GM20000 (cell line): ENCODE measurements at places on chromosomes 6 and 20.
A peak's percentile ranks its signal among the peaks of the same experiment; 100 is the strongest.

DNA sequence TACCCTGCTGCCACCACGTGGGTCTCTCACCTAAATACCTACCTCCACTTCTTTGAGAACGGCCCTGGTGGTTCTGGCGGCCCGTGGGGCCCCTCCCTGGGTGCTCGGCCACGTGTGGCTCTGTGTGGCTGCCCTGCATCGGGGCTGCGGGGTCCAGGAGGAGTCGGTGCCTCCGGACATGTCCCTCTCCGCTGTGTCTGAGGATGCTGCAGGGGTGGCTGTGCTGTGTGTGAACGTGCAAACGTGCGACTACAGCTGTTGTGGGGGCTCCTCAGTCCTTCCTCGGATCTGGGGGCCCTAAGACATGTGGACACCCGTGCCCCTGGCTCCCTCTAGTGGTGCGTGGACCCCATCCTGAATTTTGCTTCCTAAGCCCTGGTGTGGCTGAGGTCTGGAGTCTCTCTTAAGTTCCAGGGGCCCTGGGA lies 691.8 kb downstream of the QKI start:
- DNase-seq, result no peak

DNA sequence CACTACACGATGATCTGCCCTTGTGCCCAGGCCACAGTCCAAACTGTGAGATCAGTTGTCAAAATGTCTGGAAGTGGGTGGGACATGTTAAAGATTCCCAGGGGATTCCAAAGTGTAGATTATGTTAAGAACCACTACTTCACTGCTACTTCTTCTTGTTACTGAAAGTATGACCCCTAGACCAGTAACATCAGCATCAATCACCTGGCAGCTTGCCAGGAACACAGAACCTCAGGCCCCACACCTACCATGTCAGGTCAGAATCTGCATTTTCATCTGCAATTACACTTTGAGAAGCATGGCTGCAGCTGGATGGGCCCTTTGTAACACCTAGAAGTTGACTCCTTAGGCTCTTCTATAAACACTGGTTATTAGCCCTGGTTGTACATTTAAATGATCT lies 36.1 kb downstream of the RFPL4B start:
- no peak for DNase-seq

DNA sequence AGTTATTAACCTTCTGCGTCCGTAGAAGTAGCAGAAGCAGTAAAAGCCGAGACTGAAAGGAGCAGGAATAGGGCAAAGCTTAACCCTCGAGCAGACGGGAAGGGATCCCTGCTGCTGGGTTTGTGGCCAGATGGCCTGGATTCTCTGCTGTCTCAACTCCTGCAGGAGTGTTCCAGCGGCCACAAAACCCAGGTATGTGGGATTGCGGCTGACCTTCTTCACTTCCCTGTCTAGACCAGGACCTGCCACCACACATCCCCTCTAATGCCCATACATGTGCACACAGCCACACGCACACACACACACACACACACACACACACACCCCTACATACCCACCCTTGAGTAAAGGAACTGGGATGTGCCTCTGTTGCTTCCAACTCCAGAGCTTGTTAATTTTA lies 33.1 kb upstream of the TNFRSF21 start:
- DNase-seq, result no peak

- DNase-seq, result no peak
Observed at GRCh38 chr20:14219801-14220461, 117.5 kb downstream of the FLRT3 start.

- no peak for DNase-seq
Observed at GRCh38 chr20:50646483-50646996, 44.8 kb downstream of the RIPOR3 start.

DNA sequence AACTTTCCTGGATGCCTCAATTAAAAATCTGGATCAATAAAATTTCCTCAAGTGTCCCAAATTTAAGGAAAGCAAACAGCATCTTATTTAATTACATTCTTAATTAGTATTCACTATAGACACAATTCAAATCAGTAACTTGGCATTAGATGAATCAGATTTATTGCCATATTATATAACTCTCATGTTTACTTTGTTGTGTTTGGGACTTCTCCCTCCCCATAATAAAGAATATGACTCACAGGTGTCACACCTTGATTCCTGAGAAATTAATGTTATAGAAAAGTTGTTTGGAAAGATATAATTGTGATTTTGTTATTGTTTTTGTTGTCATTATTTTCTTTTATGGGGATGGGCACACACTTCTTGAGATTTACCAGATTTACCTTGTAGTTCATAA lies 18.4 kb downstream of the EYA4 start:
- no peak for DNase-seq

- DNase-seq, result peak; percentile 38
Observed at GRCh38 chr6:52186480-52186879, 305 bp downstream of the IL17A start.

- peak; percentile 44 for DNase-seq
Observed at GRCh38 chr20:36273414-36274180, 32.5 kb upstream of the DLGAP4 start.

DNA sequence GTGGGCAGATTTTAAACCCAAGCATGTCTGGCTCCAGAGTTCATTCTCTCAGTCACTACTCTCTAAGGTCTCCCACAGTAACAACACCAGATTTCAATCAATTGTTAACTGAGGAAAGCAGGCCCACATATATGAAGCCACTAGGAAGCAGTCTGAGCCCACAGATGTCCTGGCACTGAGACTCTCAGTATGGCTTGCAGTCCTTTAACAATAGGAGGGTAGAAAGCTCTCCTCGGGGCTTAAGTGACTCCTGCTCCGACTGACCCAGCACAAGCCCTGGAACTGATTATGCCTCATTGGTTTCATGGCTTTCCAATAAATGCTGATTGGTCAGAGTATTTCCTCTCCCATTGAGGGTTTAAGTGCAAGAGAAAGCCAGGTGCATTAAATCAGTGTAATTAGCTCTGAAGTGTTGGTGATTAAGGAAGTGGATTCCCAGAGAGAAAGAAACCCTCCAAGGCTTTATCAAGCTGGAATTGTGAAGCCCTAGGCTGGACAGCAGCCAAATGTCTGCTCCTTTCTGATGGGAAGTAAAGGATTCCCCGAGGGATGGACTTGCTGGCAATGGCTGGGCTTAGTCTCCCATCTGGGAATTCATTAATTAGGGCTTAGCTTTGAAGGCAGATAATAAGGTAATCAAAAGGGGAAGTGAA lies 76.6 kb upstream of the PROKR2 start:
- no peak for DNase-seq

GRCh38 chr6:150203378-150203777 lies 60.5 kb downstream of the PPP1R14C start:
- DNase-seq, result no peak

DNA sequence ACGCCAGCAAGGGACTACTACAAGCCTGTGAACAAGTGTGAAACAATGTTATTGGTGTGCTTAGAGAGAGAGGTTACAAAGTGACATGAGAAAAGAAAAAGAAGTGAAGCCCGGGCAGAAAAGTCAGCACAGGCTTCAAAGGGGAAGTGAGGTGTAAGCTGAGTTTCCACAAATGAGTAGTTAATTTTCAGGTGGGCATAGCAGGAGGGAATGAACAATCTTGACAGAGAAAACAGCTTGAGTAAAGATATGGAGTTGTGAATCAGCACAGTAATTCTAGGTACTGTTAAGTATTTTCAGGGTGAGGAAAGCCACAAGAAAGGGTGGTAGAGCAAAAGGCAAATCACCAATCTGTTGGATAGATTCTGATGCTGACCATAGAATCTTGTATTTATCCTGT lies 4.3 kb downstream of the KCNQ5 start:
- DNase-seq, result peak; percentile 49

DNA sequence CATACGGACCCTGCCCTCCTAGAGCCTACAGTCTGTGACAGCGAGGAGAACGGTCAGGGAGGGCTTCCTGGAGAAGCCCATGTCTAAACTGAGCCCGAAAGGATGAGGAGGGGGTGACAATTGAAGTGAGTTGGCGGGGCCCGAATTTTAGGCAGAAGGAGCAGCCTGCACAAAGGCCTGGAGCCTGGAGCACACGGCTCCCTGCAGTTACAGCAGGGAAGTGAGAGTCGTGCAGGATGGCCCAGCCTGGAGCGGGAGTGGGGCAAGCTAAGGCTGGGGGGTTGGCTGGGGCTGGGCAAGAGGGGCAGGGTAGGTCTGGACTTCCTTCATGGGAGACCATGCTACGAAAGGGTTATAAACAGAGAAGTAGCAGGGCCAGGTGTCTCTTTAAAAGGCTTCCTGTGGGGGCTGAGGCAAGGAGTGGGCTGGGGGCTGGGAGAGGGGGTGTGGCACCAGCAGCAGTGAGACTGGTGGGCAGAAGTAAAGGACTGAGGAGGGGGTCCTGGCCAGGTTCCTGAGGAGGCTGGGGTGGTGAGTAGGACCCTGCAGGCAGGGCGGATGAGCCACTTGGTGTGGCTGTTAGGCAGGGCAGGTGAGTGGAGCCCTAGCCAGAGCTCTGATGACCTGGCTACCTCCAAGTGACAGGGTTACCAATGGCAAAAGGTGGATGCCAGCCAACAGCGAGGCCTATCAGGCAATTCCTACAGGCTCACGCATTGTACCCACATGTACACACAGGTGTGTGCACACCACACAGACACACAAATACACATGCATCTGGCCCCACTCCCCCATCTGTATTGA lies 119.2 kb downstream of the MRPL14 start:
- DNase-seq, result no peak

GRCh38 chr6:128710315-128710714 lies 172.6 kb upstream of the LAMA2 start:
- DNase-seq, result no peak

DNA sequence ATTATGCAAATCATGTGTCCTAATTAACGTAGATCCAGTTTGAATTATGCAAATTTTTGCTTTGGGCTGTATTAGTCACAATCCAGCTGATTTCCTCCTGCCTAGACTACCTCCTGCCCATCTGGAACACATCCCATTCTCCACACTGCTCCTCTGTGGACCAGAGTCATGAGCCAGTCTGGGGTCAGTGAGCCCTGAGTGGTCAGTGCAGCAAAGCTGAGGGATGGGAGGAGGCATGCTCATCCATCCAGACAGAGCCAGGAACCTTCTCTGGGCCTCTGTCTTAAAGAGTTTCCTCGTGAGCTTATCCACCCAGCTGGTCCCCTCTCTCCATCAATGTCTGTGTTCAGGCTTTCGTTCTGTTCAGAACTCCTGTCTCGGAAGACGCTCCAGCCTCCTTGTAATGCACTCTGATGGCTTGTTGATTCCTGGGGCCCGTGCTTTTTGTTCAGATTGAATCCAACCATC lies 747.8 kb downstream of the PTPRT start:
- DNase-seq, result no peak
